HAP-1 (cell line): ENCODE measurements at places on chromosomes 3 and 15.

GRCh38 chr15:66287461-66288057 lies 5.8 kb upstream of the DIS3L start:
- peak; percentile 58 for DNase-seq

DNA sequence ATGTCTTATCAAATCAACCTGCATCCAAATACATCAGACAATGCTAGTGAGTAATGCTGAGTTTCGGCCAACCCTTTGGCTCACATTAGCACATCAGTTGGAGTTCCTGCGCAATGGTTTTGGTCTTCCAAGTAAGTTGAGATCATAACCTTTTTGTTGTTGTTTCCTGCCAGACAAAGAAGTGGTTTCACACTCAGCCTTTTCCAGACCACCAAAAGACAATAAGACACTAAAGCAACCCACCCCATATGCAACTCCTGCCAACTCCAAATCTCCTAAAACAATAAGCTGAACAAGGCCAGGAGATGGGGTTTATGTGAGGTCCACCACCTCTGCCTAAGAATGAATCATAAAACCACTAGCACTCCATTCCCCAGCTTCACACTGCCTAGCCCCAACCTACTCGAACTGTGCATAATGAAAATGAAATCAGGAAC lies 177.0 kb downstream of the ERC2 start:
- no peak for DNase-seq

DNA sequence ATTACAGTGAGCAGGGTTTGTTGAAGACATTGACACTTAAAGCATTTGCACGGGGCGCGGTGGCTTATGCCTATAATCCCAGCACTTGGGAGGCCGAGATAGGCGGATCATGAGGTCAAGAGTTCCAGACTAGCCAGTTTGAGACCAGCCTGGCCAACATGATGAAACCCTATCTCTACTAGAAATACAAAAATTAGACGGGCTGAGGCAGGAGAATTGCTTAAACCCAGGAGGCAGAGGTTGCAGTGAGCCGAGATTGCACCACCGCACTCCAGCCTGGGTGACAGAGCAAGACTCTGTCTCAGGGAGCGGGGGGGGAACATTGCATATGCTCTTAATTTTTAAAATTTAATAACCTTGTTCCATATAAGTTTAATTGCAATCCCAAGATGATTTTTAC lies 11.9 kb downstream of the STT3B start:
- peak; percentile 62 for DNase-seq

GRCh38 chr15:50063226-50063625 lies 55.8 kb downstream of the ATP8B4 start:
- no peak for DNase-seq

DNA sequence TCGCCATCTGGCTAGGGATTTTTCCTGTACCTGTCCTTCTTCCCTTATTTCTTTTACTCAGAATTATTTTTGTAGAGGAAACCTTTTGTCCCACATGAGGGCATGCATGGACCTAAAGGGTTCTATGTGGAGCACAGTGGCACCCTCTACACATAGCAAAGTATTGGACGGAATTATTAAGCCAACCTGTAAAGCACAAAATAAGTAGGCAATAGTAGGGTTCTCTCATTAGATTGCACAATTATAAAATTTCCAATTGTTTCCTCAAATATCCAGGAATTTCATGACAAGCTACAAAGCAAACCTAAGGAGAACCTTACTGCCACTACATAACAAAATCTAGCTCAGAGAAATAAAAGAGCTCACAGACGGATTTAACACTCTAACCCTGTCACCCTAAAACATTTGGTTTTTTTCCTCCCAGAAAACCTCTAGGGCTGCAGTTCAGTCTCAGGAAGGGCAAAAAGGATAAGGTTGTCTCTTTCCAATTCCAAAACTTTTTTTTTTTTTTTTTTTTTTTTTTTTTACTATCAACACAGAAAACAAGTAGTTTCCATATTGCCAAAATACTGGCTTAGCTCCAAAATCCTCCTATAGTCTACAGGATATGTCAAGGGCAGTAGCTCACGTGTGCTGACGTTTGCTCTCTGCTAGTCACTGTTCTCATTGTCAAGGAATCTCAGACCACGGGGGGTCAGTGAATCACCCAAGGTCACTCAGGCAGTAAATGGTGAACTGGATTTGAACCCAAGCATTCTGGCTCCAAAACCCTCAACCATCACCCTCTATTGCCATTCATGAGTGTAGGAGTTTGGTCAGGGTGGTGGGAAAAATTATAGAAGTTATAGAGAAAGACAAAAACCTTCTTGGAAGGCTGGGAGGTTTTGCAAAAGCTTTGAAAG lies 52.3 kb downstream of the NCEH1 start:
- no peak for DNase-seq

- DNase-seq: no peak
Measured at GRCh38 chr3:66483409-66483906, 17.4 kb downstream of the LRIG1 start.

GRCh38 chr3:177448987-177449359 lies 251.7 kb upstream of the TBL1XR1 start:
- no peak for DNase-seq

- DNase-seq: no peak
Measured at GRCh38 chr3:190258634-190259033, 63.6 kb downstream of the CLDN1 start.

- no peak for DNase-seq
Measured at GRCh38 chr15:47750740-47751262, 33.5 kb downstream of the SEMA6D start.

- peak; percentile 13 for DNase-seq
Measured at GRCh38 chr3:144165482-144165881, 193.9 kb downstream of the DIPK2A start.

DNA sequence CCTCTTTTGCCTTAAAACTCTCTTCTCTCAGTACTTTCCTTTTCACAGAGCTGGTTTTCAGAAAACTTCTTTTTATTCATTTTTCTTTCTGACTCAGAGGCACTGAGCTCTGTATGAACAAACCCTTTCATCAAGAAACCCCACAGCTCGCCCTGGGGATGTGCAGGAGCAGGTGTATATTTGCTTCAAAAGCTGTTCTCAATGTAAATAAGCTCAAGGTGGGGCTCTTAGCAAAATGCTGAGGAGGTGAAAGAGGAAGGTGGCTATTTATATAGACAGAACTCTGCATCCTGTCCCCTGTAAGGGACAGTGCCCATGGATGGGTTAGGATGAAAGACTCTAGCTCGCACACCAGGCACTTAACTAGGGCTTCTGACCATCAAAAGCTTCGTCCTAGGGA lies 302.0 kb downstream of the WDR72 start:
- DNase-seq: no peak

DNA sequence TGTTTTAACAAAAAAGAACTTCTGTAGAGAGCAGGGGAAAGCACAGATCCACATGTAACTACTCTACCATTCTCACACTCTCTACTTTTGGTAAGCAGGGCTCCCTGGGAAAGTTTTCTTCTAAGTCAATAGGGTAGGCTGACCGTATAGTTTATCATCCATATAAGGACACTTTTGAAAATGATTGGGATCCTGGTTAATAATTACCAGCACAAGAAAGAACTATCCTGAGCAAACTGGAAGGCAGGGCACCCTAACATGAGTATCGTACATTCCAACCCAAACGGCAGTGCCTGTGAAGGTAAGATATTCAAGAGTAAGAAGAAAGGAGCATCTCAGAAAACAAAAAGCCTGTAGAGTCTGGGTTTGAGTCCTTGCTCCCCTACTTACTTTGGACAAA lies 22.1 kb downstream of the SUSD5 start:
- DNase-seq: no peak

DNA sequence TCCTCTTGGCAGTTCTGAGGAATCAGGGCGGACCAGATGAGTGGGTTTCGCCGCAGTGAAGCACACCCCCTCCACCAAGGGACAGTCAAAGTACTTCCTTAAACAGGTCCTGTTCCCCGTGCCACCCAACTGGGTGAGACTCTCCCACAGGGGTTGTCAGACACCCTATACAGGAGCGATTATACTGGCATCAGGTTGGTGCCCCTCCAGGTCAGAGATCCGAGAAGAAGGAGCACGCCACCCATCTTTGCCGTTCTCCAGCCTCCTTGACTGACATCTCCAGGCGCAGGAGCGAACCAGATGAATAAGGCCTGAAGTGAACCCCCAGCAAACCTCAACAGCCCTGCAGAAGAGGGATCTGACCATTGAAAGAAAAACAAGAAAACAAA lies 108.1 kb upstream of the ZBTB20 start:
- DNase-seq: no peak

DNA sequence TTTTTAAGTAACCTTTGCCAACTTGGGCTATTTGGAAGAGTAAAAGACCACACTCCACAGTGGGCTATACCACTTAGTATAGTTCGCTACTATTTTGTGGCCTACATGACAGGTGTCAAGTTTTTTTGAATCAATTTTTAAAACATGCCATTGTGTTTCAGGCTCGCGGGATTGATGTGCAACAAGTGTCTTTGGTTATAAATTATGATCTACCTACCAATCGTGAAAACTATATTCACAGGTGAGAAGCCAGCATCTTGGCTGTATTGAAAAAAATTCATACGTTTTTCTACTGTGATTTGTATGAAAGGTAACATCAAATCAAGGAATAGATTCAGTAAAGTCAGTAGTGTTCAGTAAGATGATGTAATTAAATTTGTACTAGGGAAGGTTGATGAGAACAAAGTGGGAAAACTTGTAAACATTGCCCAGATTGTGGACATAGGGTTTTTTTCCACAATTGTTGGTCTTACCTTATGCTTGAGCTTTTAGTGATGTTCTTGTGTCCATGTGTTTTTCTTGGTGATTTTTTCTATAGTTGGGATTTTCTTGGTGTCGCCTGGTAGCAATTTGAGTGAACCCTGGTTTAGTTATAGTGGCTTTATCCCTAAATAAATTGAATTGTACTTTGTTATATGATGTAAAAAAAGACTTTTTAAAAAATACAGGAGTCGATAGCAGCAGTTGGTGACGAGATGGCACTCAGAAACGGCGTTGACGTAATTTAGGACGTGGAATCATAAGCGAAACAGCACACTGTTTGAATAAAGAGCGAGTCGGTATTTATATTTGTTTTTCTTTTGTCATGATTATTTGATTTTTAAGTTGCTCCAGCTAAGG lies 4.5 kb downstream of the EIF4A2 start:
- DNase-seq: no peak

DNA sequence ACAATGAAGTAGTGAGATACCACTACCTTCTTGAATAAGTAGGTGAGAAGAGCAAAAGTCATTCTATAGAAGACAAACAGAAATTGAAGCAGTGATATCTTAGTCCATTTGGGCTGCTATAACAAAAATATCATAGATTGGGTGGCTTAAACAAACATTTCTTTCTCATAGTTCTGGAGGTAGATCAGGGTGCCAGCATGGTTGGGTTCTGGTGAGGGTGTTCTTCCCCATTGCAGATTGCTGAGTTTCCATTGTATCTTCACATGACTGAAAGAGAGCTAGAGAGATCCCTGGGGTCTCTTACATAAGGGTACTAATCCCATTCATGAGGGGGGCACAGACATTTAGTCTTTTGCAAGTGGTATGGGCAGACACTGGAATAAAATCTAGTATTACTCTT lies 32.9 kb upstream of the IFT57 start:
- DNase-seq: no peak

DNA sequence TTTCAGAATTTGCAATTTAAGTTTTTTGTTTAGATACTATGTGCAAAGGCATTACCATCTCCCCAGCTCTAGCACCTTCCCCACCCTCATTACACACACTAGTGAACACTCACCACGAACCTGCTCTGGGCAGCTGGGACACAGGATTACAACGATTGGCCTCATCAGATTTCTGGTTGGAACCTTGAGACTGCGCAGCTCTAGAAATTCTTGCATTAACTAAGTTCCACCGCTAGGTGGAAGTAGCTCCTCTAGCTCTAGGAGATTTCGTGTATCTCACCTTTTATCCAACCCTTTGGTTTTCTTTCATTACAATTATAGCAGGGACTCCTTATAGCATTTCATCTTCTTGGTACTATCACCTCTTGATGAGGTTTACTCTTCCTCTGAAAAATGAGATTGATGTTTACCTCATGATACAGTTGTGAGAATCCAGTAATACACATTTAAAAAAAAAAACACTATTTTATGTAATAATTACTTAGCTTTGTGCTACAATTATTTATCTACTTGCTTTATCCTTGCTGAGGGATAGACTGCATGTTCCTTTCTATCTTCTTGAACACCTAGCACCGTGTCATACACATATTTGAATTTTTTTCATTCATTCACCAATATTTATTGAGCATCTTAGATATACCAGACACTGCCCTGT lies 28.7 kb upstream of the PLOD2 start:
- DNase-seq: peak; percentile 39

- peak; percentile 86 for DNase-seq
Measured at GRCh38 chr3:195863121-195864061, 45.0 kb downstream of the TNK2 start.
